ENCODE measurements at places on chromosomes 5 and 9. TPM values are rescaled to one million over a fixed set of nuclear protein-coding genes. Genes with fewer than 3 reads are reported as not detected.

FCN1 gene
- total RNA-seq = not detected

ADGRV1 gene
- 0.39 TPM for total RNA-seq

DMRT2 gene
- total RNA-seq = not detected

INSL6 gene
- not detected for total RNA-seq

IGIP gene
- 0.87 TPM for total RNA-seq

C5orf52 gene
- not detected for total RNA-seq

GRM6 gene
- not detected for total RNA-seq

PGGT1B gene
- 7.6 TPM for total RNA-seq

SHOC1 gene
- total RNA-seq = not detected

OSTF1 gene
- total RNA-seq = 42.8 TPM

GRIN3A gene
- not detected for total RNA-seq

PHYHD1 gene
- 7.5 TPM for total RNA-seq

All from hair follicular keratinocyte (primary cell).